WTC11 (cell line): ENCODE measurements at places on chromosomes 16 and 17. TPM values are rescaled to one million over a fixed set of nuclear protein-coding genes. Genes with fewer than 3 reads are reported as not detected.

CCDC92B gene
- 14.4 to 15.2 TPM (median 14.6 TPM) in 3 replicates for total RNA-seq

HOXB1 gene
- 0.41 to 0.63 TPM (median 0.55 TPM) in 3 replicates for total RNA-seq

DNA sequence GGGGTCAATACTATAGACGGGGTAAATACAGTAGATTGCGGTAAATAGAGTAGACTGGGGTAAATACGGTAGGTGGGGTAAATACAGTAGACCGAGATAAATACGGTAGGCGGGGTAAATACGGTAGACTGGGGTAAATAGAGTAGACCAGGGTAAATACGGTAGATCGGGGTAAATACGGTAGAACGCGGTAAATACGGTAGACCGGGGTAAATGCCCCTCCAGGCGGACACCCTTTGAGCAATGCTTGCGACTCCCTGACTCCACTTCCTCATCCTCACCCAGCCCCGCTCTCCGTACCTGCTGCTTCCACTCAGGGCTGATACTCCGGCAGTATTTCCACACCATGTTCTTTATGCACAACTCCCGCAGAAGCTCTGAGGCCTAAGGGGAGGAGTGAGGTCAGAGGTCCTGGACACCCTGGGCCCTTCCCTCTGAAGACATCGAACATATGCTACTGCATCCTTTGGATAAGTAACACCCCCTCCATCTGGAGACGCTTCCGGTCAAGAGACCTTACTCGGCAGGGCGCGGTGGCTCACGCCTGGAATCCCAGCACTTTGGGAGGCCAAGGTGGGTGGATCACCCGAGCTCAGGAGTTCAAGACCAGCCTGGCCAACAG is 13.3 kb upstream of the CRK start:
- H3K27ac ChIP-seq, result no peak overlapping the region
- H3K4me1 ChIP-seq, result peaks cover 9% of the 10 kb centered on the region
- DNase-seq, result no peak
- no peaks in the 10 kb centered on the region for H3K27me3 ChIP-seq
- peaks cover 30% of the 10 kb centered on the region for H3K36me3 ChIP-seq
- H3K4me3 ChIP-seq, result no peak overlapping the region

- no peaks in the 10 kb centered on the region for H3K27me3 ChIP-seq
- peaks cover 37% of the 10 kb centered on the region for H3K4me1 ChIP-seq
- peak; percentile 49 for DNase-seq
- H3K36me3 ChIP-seq, result no peaks in the 10 kb centered on the region
Observed at GRCh38 chr16:57623251-57624043, 5.0 kb upstream of the ADGRG1 start.

DNA sequence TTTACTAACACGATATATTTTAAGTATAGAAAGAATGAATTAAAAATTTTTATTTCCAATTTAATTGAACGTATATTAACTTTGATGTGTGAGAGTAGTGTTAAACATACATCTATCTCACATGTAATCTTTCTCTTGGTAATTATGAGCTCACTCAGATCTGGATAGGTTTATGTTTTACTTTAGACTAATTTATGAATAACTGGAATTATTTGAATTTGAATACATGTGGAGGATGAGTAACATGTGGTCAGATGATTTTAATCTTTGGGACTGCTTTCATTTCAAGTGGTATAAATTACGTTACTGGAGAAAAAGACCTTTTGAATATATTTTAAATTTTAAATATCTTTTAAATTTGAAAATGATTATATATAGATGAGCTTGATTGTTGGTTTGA is 49.9 kb upstream of the RHBDL3 start:
- H3K36me3 ChIP-seq, result no peaks in the 10 kb centered on the region
- no peaks in the 10 kb centered on the region for H3K4me1 ChIP-seq
- no peak for DNase-seq
- H3K27me3 ChIP-seq, result no peaks in the 10 kb centered on the region

DNA sequence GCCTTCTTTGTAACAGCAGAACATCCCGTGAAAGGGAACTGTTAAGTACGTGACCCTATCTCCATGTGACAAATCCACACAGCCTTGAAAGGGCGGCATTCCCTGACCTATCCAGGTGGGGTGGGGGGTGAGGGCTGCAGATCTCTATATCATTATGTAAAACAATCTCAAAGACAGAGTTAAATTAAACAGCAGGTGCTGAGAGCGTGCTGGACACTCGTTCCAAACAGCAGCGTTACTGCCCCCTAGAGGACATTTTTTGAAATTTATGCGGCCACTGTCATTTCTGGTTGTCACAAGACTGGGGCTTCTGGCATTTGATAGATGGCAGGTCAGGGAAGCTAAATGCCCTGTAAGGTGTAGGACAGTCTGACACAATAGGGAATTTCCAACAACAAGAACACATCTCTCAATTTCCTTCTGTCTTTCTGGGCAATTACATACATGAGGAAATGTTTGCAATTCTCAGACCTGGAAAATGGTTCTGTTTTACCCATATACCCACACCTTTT is 6.7 kb upstream of the SLC25A39 start:
- no peaks in the 10 kb centered on the region for H3K36me3 ChIP-seq
- DNase-seq, result peak; percentile 80
- H3K4me1 ChIP-seq, result peaks cover 17% of the 10 kb centered on the region
- H3K27me3 ChIP-seq, result peaks cover 3% of the 10 kb centered on the region; the same call in 1 of the 2 replicates
- no peak overlapping the region for H3K27ac ChIP-seq
- no peak overlapping the region for H3K4me3 ChIP-seq

DNA sequence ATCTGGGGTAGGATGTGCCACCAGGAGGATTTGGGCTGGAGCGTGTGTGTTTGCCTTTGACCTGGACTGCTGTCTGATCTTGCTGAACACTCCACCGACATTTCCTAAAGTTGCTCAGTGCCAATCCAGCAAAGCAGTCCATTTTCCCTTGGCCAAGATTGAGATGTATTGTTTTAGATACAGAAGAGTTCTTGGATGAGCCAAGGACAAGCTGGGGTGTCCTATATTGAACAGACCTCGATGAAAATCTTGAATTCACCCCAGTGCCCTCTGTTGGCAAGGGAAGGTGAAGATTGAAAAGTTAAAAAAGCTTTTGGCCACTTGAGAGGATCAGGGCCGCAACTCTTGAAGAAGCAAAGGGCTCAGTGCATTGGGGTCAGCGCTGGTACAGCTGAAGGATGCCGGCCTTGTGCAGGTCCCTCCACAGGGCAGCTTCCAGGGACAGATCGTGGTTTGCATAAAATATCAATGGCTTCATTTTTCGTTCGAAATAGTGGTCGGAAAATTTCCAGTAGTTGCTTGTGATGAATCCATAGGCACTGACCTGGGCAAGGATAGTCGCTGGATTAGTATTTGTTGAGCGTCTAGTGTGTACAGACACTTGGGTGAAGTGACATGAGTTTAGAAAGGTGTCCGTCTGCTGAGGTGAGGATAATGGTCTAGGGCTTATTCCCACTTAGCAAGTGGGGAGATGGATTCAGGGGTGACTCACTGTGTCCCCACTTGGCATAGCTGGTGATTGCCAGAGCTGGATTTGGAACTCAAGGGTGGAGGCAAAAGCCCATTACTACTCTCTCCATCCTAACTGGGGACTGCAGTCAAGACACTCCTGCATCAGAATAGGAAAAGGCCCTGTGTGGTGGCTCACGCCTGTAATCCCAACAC is 19.7 kb downstream of the ST6GALNAC2 start:
- no peaks in the 10 kb centered on the region for H3K27me3 ChIP-seq
- DNase-seq, result no peak
- peaks cover 48% of the 10 kb centered on the region for H3K4me1 ChIP-seq
- peaks cover 45% of the 10 kb centered on the region for H3K36me3 ChIP-seq
- H3K4me3 ChIP-seq, result no peak overlapping the region

DNA sequence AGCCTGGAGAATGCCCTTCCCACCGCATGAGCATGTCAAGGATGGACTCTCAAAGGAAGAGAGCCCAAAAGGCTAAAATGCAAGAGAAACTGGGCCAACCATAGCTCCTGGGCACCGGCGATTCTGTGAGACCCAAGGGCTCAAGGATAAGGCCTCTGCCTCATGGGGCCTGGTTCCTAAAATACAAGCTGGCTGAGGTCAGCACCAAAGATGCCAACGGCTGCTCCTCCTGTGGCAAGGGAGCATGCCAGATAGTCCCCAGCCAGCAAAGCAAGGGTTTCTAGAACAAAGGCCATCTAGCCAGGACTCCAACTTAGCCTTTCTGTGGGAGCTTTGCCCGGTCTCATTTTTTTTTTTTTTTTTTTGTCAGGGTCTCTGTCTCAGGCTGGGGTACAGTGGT is 20.1 kb downstream of the GPRC5B start:
- peak overlapping the region; percentile 79; the same call in 1 of the 2 replicates for H3K27ac ChIP-seq
- peaks cover 61% of the 10 kb centered on the region for H3K4me1 ChIP-seq
- H3K4me3 ChIP-seq, result no peak overlapping the region
- DNase-seq, result no peak
- no peaks in the 10 kb centered on the region for H3K27me3 ChIP-seq
- peaks cover 47% of the 10 kb centered on the region for H3K36me3 ChIP-seq
